SK-N-MC (cell line): ENCODE measurements at places on chromosomes 4 and X.

DNA sequence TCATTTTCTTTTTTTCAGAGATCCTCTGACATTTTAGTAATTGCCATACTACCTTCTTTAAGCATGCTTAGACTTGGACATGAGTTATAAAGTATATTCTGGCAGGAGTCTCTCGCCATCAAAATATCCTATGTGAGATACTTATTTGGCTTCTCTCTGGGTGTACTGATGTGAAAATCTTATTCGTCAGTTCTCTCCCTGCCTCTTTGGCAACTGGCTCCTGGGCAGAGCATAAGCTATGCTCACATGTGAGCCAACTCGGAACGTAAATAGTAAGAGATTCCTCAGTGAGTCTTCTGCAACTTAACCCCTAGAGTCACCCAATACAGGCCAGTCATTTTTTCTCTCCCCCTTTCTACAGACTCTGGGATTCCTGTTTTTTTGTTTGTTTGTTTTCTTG lies 91.6 kb downstream of the MAGEB17 start:
- no peak for DNase-seq

DNA sequence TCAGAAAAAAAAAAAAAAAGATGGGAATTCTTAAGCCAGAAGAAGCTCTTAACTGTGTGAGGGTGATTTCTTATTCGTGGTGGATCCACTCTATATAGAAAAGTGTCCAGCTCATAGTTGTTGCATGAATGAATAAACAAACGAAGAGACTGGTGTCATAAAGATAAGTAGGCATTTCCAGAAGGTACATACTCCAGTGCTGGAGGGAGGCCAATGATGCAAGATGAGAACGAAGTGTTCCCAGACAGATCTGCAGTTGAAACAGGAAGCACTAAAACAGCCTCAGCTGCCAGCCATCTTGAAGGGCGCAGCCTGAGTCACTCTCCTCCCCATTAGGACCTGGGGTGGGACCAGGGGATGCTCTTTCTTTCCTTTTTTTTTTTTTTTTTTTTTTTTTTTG lies 47.4 kb upstream of the HOPX start:
- no peak for DNase-seq

DNA sequence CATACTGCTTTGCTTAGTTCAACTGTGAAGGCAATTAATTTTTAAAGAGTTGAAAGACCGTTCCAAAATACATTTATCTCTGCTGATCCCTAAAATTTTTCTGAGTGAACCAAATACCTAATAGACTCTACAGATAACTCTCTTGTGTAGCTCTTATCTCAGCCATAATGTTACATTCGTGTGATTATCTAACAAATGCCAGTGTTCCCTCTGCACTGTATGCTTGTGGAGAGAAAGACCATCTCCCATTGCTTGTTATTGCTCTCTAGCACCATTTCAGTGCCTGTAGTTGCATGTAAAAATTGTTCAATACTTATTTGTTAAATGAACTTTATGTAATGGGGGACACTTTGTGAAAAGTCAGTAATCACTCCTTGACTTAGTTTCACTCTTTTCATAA lies 81.3 kb upstream of the ATOH1 start:
- peak; percentile 42 for DNase-seq

DNA sequence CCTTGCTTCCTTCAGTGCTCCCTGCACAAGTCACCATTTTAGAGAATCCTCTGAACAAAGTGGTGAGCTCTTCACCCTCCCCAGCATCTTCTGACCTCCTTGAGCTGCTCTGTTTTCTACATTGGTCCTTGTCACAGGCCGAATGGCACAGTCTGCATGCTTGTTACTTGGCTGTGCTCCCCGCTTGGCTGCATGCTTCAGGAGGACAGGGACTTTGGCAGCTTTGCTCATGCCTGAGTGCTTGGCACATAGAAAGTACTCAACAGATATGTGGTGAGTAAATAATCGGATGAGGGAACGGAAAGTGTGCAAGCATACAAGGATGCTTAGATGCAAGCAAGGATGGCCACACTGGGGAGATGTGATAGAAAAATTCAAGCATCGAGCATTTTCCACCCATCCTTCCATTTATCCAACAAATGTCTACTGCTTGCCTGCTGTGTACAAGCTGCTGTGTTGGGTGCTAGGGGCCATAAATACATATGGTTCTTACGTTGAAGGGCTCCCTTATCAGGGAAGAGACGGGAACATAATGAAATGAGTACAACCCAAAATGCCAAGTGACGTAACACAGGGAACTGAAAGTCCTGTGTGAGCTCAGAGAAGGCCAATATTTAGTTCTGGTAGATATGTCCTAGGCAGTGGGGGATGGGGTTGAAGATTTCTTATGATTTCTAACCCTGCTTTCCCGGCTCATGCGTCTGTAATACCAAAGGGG lies 31.2 kb downstream of the SLC2A9 start:
- no peak for DNase-seq

DNA sequence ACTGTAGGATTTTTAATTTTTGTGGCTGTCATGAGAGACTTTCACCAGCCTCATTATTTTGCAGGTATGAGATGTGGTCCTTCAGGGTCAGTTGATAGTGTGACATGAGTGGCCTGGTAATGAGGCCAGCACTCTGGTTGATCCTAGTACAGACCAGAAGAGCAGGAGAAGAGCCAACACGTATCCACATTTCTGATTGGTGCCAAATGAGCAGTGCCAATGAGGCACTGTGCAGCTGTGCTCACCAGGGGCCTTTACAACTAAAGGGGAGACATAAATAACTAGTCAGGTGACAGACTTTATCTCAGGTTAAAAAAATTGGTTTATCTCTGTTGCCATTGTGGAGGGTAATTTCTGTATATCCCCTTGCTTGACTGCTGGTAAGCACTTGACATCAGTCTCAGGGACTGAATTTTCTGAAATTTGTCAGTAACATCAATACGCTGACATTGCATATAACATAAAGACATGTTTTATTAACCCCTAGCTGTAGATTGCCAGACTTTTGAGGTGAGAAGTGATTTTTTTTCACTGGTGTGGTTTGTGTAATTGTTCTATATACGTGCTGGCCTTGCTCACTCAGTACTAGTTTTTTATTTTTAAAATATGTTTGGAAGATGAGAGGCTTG lies 101.2 kb downstream of the AFF1 start:
- no peak for DNase-seq

DNA sequence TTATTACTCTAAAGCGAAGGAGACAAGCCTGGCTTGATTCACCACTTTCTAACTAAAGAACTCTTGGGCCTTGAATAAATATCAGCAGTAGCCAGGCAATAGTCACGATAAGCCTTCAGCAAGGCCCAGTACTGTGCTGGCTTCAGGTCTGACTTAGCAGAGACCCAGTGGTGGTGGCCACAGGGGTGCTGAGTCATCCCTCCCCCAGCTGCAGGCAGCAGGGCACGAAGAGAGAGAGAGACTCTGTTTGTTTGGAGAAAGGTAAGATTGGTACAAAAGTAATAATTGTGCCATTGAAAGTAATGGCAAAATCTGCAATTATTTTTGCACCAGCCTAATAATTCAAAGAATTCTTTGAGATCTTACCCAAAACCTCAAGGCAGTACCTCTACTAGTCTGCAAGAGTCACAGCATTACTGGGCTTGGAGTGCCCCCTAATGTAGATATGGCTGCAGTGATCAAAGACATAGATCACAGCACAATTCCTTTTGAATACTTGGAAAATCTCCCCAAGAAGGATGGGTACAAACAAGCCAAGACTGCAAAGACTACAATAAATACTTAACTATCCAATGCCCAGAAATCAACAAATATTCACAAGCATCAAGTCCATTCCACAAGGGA lies 159.5 kb upstream of the USP38 start:
- DNase-seq: no peak

DNA sequence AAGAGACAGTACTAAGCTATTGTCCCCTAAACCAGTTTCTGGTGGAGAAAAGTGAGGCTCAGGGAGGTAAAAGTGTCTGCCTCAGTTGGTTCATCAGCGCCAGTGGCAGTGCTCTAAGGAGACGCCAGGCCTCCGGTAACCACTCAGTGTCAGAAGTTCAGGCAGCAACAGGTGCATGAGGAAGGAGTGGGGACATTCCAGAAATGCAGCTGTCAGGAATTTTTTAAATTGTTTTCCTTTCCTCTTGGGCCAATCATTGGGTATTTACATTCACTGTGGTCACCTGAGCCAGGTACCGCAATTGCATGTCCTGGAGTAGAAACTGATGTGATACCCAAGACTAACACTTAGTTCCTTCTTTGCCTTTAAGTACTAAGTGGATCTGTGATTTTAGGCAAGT lies 40.2 kb upstream of the HS3ST1 start:
- no peak for DNase-seq

GRCh38 chrX:68717196-68717595 lies 69.7 kb downstream of the STARD8 start:
- DNase-seq: no peak

DNA sequence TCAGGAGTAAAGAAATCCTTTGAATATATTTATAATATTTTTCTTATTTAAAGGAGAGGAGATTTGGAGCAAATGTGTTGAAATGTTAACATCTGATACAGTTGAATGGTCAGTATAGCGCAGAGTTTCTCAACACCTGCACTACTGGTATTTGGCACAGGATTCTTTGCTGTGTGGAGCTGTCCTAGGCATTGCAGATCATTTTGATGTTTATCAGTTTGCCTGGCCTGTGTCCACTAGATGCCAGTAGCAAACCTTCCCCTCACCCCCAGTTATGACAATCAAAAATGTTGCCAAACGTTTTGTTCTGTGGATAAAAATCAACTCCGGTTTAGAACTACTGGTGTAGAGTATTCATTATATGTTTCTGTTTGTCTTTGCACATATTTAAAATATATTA lies 765.3 kb upstream of the SLIT2 start:
- DNase-seq: no peak

DNA sequence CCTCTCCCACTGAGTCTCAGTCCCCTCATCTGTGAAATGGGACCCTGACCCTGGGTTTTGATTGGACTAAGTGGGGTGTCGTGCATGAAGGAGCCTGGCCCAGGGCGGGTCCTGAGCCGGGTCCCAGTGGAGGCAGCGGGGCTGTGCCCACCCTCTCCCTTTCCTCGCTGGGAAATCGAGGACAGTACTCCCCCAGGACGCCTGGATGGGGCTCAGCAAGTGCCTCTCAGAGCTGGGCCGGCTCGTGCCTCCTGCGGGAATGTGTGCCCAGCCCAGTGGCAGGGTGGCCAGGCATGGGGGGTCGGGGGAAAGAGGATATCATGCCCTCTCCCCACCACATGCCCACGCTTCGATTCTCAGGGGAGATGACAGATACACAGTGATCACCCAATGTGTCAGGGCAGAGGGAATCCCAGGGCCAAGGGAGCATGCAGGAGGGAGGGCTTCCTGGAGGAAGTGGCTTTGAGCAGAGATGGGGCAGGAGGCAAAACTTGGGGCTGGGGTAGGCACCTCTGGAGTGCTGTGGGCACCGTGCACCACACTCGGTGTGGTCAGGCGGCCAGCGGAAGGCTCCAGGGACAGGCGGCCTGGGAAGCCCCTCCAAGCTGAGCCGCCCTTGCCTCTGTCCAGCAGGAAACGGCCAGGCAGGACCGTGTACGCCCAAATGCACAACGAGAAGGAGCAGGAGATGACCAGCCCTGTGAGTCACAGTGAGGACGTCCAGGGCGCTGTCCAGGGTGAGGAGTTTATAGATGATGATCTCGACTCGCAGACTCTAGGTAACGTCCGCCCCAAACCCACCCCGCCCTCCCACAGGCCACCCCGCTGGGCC lies 203.0 kb downstream of the AFAP1 start:
- DNase-seq: no peak

DNA sequence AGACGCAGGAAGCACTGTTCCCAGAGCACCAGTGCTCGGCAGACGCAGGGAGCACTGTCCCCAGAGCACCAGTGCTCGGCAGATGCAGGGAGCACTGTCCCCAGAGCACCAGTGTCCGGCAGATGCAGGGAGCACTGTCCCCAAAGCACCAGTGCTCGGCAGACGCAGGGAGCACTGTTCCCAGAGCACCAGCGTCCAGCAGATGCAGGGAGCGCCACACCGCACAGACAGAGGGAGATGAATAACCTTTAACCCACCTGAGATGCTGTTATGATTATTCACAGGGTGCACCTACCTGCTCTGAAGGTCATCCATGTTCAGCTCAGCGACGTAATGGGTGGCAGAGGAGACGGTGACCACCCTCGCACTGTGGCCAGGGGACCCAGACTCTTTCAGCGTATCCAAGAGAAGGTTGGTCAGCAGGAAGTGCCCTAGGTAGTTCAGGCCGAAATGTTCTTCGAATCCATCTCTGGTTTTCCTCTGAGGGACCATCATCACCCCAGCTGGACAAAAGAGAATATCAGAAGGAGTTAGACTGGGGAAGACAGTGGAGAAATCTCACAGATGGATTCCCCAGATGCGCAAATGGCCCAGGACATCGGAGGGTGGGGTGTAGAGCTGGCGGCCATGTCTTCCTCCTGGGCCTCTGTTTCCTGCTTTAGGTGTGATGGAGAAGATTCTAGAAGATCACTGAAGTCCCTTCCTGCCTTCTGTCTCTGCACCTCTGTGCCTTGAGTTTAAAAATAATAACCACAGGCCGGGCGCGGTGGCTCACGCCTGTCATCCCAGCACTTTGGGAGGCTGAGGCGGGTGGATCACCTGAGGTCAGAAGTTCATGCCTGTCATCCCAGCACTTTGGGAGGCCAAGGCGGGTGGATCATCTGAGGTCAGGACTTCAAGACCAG lies 234.1 kb downstream of the DHRSX start:
- no peak for DNase-seq

DNA sequence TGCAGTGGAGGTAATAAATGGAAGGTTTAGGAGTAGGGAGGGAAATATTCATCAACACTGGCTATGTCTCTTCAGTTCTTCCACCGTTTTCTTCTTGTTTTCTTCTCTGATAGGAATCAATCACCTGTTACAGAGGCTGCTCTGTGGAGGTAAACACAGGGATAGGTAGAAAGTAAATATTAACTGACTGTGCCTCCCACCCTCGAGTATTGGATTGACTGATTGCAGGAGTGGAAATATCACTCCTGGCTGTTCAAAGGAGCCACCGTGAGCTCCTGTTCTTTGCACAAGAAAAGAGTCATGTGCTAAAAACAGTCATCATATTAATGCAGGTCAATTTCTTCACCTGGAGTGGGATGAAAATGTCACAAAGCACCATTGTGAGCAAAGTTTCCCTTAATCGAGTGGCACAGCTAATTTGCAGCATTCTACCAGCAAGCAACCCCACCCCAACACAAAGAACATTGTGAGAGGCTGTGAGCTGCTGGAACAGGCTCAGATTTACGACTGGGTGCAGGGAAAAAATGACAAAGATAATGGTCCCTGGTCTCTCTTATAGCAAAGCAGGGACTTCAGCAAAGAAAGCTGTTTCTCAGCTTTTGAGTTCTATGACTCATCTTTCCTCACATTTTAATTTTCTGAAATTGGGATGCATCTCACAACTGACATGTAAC lies 113.7 kb upstream of the TSPAN5 start:
- no peak for DNase-seq

DNA sequence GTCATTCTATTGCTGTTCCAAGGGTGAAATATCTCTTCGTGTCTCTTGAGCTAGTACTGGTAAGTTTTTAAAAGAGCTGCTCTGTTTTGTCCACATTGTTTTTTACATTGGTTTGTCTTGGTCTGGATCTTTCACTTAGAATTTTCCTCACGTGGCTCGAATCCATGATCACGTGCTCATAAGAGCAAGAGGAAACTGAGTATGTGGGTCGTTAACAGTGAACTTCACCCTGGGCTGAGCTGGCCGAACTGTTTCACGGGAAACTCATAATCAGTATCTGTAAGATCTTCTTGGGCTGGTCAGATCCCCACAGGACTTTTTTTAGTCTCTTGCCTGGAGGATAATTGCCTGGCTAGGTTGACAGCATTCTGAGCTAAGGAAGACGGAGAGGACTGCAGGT lies 77.8 kb upstream of the HELT start:
- DNase-seq: no peak
